ENCODE measurements at places on chromosomes 2 and 18.

GRCh38 chr2:30046979-30047378, 99.8 kb upstream of the YPEL5 start:
- H3K4me1 ChIP-seq = no peaks in the 10 kb centered on the region
- H3K4me3 ChIP-seq = no peak overlapping the region
- no peaks in the 10 kb centered on the region for H3K27me3 ChIP-seq
- DNase-seq = no peak

DNA sequence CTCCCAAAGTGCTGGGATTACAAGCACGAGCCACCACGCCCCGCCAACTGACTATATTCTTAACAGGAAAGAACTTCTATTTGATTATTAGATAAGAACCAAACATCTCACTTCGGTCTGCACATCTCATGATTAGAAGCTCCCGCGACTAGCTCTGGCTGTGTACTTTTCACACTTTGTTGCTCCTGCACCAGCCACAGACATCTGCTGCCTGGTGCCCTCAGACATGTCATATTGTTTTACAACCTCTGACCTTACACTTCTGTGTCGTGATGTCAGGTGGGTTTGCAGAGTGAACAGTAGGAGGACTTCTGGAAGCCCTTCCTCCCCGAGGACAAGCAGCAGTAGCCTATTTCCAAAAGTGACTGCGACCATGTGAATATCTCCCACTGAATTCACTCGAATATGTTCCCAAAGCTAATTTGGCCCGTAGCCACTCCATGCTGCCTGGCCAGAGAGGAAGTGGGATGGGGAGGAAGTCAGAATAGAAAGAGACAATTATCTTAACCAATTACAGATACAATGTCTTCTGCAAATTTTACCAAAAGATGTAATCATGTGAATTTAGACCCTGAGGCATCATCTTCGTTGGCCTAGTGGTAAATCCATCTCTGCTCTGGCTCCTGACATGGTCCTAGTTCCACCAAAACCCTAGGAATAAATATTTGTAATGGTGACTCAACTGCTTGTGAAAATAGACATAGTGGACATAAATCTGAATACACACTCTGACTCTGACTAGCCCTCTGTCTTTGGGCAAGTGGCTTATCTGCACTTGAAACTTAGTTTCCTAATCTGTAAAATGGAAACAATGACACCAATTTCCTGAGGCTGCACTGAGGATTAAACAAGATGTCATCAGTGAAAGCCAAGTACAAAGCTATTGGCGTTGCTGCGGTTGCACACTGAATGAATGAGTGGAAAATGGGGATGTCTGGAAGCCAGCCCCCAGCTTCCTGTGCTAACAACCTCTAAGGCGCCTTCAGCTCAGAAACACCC, 406.1 kb downstream of the LRATD1 start:
- H3K36me3 ChIP-seq = no peaks in the 10 kb centered on the region
- no peaks in the 10 kb centered on the region for H3K27me3 ChIP-seq
- peaks cover 2% of the 10 kb centered on the region for H3K4me1 ChIP-seq
- no peak for DNase-seq
- H3K4me3 ChIP-seq = no peak overlapping the region
- no peak overlapping the region for H3K27ac ChIP-seq

DNA sequence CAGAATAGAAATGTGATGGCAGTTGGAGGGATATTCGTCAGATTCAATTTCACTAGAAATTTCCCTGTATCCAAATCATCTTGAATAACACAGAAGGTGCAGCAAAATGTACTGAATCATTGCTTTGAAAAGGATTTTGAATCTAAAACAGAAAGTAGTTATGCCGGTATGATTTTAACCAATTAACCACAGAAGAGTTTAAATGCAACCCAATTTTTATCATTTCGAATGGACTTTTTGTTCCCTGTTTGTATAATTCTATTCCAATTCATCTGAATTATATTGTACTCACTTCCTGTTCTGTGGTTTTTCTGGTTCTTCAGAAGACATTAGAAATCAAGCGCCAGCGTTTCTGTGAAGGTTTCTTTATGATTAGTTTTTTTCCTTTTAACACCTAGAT, 190.4 kb downstream of the MYO3B start:
- no peak overlapping the region for H3K27ac ChIP-seq
- peaks cover 13% of the 10 kb centered on the region for H3K4me1 ChIP-seq
- DNase-seq = no peak
- H3K4me3 ChIP-seq = no peak overlapping the region
- H3K27me3 ChIP-seq = no peaks in the 10 kb centered on the region

DNA sequence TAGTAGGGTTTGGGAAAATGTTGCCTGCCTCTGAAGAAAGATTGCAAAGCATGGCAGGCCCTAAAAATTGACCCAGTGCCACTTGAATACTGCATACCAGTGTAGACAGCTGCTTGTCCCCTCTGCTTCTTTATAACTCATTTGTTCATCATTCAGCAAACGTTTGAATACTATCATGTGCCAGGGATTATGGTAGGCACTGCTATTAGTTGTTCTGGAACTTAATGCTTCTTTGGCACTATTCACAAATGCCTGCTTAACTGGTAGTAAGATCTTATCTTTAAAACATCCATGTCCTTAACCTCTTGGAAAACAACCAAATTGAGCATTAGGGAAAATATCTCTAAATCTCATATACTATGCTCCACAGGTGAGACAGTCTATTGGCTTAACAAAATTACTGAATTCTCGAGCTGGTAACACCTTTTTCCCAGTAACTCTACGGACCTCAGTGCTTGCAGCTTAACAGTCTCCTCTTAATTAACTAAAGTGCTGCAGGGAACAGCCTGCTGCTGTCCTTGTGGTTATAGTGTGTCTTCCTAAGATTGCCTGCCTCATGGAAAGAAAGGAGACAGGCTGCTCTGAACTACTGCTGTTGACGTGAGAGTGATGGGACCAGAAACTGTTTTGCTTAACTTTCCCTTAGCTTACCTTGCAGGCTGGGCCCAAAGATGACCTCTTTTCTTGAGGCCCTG, 93.2 kb downstream of the MIB1 start:
- no peak for DNase-seq
- H3K36me3 ChIP-seq = peaks cover 3% of the 10 kb centered on the region
- no peak overlapping the region for H3K27ac ChIP-seq
- no peak overlapping the region for H3K4me3 ChIP-seq

DNA sequence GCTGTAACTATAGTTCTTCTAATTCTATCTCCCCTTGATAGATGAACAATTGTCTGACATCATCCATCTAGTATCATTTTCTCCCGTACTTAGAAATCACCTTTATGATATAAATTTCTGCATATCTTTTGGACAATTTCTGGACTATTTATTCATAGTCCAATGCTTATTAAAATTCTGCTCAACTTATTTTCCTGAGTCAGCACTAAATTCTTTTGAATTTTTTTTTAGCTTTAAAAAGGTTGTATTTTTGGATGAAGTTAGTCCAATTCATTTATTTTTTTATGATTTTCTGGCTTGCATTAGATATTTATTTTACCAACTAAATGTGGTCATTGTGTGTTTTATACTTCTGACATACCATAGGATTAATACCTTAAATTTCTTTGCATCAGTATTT, 538.5 kb upstream of the DCC start:
- no peak overlapping the region for H3K4me3 ChIP-seq
- H3K4me1 ChIP-seq = no peaks in the 10 kb centered on the region
- H3K27me3 ChIP-seq = no peaks in the 10 kb centered on the region

GRCh38 chr2:43481927-43482542, 113.8 kb downstream of the THADA start:
- no peaks in the 10 kb centered on the region for H3K4me1 ChIP-seq
- no peaks in the 10 kb centered on the region for H3K36me3 ChIP-seq
- H3K4me3 ChIP-seq = no peak overlapping the region

DNA sequence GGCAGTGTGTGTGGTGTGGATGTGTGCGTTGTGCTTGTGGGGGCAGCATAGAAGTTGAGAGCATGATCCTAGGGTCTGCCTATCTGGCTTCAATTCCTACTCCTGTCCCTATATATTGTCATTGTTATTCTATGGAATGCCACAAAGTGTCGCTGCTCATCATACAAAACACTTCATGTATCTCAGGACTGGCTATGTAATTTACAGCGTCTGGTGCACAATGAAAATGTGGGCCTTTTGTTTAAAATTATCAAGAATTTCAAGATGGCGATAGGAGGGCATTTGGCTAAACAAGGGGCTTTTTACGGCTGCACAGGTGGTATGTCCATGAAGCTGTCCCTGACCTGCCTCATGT, 3.4 kb downstream of the SERPINB2 start:
- H3K36me3 ChIP-seq = no peaks in the 10 kb centered on the region
- DNase-seq = no peak
- no peaks in the 10 kb centered on the region for H3K4me1 ChIP-seq
- no peak overlapping the region for H3K27ac ChIP-seq

DNA sequence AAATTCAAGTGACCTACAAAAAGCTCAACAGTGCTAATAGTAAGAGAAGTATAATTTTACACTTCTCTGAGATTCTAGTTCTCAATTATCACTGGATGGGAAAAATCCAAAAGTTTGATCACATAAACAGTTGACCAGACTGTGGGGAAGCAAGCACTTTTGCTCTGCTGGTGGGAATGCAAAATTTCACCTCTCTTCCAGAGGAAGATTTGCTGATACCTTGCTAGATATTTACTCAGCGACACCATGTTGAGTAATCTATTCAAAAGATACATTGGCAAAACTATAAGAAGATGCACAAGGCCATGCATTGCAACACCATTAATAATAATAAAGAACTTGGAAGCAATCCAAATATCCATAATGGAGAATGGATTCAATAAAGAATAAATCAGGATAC, 204.4 kb downstream of the MREG start:
- no peaks in the 10 kb centered on the region for H3K36me3 ChIP-seq
- DNase-seq = peak; percentile 65
- no peaks in the 10 kb centered on the region for H3K4me1 ChIP-seq
- H3K4me3 ChIP-seq = no peak overlapping the region
- H3K27ac ChIP-seq = no peak overlapping the region

DNA sequence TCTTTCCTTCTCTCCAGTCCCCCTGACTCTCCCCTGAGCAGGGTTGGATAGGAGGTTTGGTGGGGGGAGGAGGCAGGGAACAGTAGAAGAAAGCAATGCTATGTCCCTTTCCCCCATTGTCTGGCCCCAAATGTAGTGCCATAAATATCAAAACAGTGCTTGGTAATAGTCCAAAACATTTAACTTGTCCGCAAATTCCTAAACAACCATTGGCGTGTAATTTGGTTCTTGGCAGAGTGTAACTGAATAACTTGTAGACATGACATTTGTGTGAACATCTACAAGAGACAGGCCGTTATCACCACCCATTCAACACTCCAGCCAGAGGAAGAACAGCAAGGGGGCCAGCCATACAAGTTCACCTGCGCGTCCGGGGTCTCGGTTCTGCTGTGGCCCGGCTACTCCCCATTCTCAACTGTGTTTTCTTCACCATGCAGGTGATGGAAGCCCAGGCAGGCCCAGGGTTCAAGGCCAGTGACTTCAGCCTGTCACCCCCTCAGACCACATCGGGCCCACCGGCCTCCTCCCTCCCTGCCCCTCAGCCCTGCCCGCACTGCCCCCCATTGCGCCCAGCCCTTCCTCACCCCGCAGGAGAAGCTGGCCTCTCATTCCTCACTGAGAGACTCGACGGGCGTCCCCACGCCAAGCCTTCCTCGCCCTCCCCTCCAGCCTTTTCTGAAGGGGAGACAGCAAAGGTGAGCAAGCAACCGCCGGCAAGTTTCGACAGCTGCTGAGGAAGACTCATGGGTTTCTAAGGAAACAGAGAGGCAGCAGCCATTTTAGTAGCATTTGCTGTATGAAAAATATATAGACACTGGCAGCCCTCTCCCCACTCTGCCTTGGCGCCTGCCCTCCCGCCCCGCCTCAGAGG, 699 bp upstream of the RAPGEF4 start:
- H3K27ac ChIP-seq = no peak overlapping the region
- H3K4me1 ChIP-seq = no peaks in the 10 kb centered on the region
- H3K4me3 ChIP-seq = no peak overlapping the region
- H3K27me3 ChIP-seq = peaks cover 15% of the 10 kb centered on the region

DNA sequence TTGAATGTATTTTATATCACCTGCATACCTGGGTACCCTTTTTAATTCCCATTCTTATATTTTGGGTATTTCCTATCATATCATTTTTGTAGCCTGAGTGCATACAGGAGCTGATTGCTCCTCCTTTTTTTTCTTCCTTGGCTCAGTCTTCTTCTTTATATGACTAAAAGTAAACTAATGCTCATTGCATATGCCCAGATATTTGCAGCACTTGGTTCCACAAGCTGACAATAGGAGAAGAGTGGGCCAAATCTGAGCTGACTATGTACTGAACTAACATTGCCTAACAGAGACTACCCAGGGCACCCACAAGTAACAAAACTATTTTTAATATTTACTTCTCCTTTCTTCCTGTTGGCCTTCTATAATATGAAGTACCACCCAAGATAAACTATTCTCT, 131.7 kb upstream of the SPOPL start:
- H3K27ac ChIP-seq = no peak overlapping the region
- DNase-seq = no peak
- no peaks in the 10 kb centered on the region for H3K36me3 ChIP-seq
- no peaks in the 10 kb centered on the region for H3K27me3 ChIP-seq

- DNase-seq = no peak
- H3K36me3 ChIP-seq = no peaks in the 10 kb centered on the region
- H3K27ac ChIP-seq = no peak overlapping the region
Observed at GRCh38 chr2:178592655-178593054, 112.4 kb downstream of the PLEKHA3 start.

DNA sequence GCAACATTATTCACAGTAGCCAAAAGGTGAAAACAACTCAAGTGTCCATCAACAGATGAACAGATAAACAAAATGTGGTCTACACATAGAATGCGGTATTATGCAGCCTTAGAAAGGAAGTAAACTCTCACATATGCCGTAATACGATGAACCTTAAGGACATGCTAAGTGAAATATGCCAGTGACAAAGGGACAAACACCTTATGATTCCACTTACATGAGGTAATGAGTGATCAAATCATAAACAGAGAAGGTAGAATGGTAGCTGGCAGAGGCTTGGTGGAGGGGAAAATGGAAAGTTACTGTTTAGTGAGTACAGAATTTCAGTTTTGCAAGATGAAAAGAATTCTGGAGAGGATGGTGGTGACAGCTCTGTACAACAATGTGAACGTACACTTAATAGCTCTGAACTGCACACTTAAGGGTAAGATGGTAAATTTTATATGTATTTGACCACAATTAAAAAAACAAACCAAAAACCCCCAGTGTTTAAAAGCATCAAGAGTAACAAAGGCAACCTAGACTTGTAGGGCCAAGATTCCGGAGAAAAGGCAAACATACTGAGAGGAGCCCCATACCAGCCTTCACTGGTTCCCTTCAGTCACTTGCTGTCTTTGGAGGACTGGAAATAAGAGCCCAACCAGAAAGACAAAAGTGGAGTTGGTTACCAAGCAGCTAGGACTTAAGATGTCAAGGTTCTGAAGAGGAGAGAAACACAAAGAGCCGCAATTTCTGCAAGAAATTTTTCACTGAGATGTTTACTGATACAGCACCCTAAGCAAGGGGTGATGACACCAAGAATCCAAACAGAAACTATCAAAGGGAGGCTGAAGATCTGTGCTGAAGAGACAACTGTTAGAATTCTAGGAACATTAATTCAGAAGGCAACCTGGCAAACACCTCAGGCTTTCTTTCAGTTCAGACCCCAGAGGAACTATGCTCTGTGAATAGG, 61.3 kb downstream of the CUL3 start:
- DNase-seq = peak; percentile 31
- no peaks in the 10 kb centered on the region for H3K4me1 ChIP-seq
- H3K4me3 ChIP-seq = no peak overlapping the region
- H3K36me3 ChIP-seq = no peaks in the 10 kb centered on the region
- no peak overlapping the region for H3K27ac ChIP-seq
